ENCODE measurements at places on chromosomes 16 and 17. TPM values are rescaled to one million over a fixed set of nuclear protein-coding genes. Genes with fewer than 3 reads are reported as not detected.

The UNC13D gene
- polyA plus RNA-seq: 7.1 TPM

- no peak for DNase-seq
These were observed 70.8 kb downstream of the NLK start for GRCh38 chr17:28113269-28113668.

GRCh38 chr16:88655733-88656281 is 5.0 kb upstream of the CYBA start:
- DNase-seq: no peak

GRCh38 chr17:46982577-46982976 is 3.5 kb upstream of the RPRML start:
- no peak for DNase-seq

The HSBP1 gene
- polyA plus RNA-seq: 146 TPM

The SLFN14 gene
- 0.08 TPM for polyA plus RNA-seq

GRCh38 chr17:45063198-45063597 is 2.1 kb downstream of the NMT1 start:
- DNase-seq: no peak

The KLHL36 gene
- polyA plus RNA-seq: 12.1 TPM

DNA sequence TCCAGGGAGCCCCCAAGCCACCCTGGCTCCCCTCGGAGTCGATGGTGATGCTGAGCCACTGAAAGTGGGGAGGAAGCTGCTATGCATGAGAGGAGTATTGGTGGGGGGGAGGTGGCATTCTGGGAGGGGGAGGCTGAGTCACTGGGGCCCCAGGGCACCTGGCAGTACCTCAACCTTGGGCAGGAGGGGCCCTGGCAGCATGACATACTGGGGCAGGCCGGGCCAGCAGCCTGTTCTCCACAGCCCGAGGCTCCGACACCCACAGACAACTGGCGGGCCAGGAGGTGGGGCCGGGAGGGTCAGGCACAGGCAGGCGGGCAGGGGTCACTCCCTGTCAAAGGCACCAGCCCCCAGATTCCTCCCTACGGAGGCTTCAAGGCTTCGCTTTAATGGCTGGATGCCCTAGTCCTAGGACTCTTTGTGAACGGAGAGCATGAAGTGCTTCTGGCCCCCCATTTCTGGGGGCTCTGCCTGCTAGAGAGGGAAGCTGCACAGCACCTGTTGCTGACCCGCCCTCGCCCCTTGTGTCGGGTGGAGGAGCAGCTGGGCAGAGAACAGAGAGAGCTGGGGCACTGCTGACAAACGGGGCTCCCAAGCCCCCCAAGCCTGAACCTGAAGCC is 928 bp downstream of the CASKIN2 start:
- DNase-seq: no peak

The GALR2 gene
- polyA plus RNA-seq: not detected

- DNase-seq: no peak
These were observed 19.3 kb downstream of the CNTROB start for GRCh38 chr17:7951143-7951792.

The MLKL gene
- polyA plus RNA-seq: 2.4 TPM

- DNase-seq: no peak
These were observed 2.6 kb upstream of the KRTAP9-2 start for GRCh38 chr17:41223821-41224220.

The ATF7IP2 gene
- polyA plus RNA-seq: 9.5 TPM

DNA sequence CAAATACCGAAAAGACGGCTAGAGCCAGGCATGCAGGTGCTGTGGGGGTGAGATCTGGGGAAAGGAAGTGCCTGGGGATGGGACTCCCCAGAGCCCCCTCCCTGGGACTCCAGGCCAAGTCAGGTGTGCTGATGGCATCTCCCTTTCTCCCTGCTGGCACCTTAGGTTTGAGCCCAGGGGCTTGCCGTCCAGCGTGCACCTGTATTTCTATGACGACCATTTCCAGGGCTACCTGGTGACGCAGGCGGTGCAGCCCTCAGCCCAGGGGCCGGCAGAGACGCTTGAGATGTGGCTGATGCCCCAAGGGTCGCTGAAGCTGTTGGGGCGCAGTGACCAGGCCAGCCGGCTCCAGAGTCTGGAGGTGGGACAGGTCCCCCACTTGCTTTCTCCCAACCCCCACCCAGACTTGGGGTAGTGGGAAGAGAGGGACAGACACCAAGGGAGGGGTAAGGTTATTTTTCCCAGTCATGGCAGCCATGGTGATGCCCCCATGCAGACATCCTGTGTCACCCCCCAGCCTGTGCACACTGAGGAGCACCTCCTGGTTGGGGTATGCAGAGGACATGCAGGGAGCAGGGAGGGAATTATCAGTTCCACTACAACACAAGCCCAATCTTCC is 11.1 kb downstream of the XYLT2 start:
- no peak for DNase-seq

The TPSG1 gene
- polyA plus RNA-seq: 0.99 TPM

The TLCD1 gene
- polyA plus RNA-seq: 3.2 TPM

DNA sequence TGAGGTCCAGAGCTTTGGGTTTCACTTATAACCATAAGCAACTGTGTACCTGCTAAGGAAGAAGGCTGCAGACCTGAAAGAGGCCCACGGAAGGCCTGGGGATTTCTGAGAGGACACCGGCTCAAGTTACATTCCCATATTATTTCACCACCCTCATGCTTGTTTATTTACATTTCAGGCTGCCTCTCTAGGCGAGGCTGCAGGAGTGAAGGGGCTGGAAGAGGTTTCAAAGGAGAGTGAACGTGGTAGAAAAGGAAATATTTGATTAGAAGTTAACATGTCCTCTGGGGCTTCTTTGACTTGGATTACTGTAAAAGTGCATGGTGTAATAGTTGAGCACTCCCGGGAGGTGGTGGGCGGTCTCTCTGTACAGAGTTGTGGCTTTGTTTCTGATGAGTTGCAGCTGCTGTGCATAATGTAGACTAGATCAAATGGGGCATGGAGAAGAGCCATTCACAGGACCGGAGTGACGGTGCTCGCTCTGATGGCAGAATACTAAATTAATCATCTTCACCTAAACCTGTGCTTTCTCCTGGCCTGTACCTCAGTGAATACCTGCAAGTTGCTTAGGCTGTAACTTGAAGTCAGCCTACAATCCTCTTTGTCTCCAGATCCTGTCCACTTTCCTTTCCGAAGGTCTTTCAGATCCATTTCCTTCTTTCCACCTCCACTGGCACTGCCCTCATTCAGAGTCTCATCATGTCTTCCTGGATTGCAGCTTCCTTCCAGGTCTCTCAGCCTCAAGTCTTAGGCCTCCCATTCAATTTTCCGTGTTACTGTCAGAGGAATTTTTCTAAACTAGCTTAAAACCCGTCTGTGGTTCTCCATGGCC is 1.9 kb upstream of the CPD start:
- DNase-seq: peak; percentile 25

GRCh38 chr17:28159924-28160323 is 117.4 kb downstream of the NLK start:
- DNase-seq: no peak

- no peak for DNase-seq
These were observed 3.5 kb upstream of the ABR start for GRCh38 chr17:1183171-1183873.

The GCGR gene
- not detected for polyA plus RNA-seq

The POLDIP2 gene
- polyA plus RNA-seq: 57.6 TPM

- DNase-seq: peak; percentile 61
These were observed 38.2 kb upstream of the CCDC182 start for GRCh38 chr17:57783338-57783742.

- no peak for DNase-seq
These were observed 67.1 kb upstream of the METRNL start for GRCh38 chr17:83012200-83012785.

DNA sequence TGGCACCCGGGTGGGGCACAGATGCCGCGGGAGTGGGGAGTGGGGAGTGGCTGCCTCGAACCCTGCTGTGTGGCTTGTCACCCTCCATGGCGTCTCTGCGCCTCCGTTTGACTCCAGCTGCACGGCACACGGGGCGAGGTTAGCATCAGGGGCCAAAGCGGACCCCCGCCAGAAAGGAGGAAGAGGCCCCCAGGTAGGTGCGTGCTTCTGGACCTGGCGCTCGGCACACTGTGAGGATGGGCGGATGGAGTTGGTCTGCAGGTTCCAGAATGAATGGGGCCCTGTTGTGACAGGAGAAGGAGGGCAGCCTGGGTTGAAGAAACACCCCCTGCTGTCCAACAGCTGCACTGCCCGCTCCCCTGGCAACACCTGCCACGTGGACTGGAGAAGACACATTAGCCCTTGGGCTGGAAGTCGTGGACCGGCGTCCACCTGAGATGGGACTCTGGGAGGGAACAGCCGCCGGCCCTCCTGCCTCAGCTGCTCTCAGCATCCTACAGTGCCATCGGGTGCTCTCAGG is 9.4 kb upstream of the FASN start:
- DNase-seq: no peak

DNA sequence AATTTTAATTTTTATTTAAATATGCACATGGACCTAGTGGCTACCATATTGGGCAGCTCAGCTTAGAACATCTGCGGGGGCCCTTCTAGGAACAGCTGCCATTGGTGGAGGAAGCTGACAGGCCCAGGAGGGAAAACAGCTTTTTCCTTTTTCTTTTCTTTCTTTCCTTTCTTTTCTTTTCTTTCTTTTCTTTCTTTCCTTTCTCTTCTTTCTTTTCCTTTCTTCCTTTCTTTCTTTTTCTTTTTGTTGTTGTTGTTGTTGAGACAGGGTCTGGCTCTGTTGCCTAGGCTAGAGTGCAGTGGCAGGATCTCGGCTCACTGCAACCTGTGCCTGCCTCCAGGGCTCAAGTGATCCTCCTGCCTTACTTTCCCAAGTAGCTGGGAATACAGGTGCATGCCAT is 43.4 kb downstream of the ATP2C2 start:
- DNase-seq: no peak

DNA sequence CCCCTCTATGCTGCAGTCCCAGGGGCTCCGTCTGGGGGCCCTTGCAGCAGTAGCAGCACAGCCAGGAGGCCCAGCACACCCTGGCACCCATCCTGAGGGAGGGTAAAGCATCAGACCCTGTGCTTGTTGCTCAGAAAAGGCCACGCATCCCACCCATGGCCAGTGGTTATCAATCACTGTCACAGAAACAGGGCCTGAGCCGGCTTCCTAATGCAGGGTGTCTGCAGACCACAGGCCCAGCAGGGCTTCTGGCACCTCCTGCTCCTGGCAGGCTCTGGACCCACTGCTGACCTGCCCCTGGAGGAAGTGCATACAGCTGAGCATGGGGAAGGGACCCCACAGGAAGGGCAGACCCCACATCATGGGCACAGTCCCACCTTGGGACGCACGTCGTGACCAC is 26.9 kb upstream of the CDH15 start:
- no peak for DNase-seq

- DNase-seq: peak; percentile 72
These were observed 4.8 kb downstream of the LGALS3BP start for GRCh38 chr17:78974635-78975591.
